ENCODE measurements at places on chromosomes 1 and 21.

- no peak for DNase-seq
These were observed 103.3 kb downstream of the DIRAS3 start for GRCh38 chr1:67947114-67947513.

- no peak for DNase-seq
These were observed 24.5 kb upstream of the RGS1 start for GRCh38 chr1:192550922-192551534.

DNA sequence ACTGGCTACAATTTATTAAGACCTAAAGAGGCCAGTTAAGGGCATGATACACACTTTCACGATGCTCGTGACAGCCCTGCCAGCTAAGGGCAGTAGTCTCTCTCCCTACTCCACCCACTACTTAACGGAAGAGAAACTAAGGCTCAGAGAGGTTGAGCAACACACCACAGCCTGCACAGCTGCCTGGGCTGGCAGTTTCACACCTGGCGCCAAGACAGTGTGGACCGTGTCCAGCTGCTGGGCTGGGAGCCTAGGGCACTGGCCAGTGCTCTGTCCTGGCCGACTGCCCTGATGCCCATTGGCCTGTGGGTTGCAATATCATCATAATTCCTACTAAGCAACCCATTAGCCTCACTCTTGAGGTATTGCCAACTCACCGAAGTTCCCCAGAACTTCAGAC, 27.6 kb downstream of the TENT5C start:
- DNase-seq, result no peak

DNA sequence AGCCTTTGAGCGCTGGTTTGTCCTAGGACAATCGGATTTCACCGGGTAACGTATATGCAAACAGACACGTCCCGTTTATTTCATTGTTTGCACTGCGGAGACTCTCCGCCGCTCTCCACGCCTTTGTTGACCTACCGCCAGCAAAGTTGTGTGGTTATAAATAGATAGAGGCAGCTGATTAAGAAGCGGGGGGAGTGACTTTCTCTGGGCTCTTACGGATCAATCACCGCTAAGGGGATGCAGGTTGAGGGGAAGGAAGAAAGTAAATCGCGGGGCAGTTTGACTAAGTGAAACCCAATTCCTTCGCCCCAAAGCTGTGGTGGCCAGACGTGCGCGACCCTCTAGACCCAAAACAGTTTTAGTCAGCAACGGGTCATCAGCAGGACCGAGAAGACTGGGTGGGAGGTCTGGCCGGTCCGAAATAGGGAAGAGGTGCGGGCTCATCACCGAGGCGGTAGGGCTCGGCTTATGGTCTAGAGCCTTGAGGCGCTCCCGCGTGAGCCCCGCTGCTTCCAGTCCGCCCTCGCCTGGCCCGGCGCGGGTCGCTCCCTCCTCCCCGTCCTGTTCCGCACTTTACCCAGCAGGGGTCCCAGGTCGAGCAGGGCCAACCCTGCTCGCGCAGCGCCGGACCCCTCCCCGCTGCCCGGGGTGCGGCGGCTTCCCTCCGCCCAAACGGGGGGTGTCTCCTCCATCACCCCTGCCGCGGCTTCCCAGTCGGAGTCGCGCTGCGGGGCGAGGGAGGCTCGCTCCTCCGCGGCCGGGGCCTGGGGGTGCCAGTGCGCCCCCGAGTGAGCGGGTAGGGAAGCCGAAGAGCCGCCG, 120.8 kb upstream of the RRP15 start:
- DNase-seq, result no peak

DNA sequence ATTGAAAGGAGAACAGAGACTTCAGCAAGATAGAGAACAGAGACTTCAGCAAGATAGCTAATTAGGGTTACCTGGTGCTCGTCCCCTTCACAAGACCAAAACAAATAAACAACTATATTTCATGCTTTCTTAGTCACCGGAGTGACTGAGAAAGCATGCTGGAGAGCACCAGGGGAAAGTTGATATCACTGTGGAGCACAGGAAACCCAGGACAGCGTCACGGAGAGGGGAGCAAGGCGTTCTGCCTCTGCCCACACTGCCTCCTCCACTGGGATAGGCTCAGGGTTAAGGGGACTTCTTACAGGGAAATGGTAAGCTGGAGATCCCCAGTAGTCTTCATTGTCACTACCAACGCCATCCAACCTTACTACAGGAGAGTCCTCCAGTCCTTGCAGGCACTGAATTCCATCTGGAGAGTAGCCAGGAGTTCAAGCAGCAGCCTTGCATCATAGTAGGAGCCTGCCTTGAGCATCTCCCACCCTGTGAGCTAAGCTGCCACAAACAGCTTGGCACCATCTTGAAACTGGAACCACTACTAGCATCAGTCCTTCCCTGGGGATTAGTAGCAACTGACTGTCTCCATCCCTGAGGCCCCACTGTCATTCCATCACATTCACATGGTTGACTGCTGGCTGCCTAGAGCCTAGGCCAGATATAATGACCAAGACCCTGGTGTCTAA, 239.4 kb downstream of the PLPP3 start:
- no peak for DNase-seq

- no peak for DNase-seq
These were observed 379 bp downstream of the RER1 start for GRCh38 chr1:2391931-2392509.

DNA sequence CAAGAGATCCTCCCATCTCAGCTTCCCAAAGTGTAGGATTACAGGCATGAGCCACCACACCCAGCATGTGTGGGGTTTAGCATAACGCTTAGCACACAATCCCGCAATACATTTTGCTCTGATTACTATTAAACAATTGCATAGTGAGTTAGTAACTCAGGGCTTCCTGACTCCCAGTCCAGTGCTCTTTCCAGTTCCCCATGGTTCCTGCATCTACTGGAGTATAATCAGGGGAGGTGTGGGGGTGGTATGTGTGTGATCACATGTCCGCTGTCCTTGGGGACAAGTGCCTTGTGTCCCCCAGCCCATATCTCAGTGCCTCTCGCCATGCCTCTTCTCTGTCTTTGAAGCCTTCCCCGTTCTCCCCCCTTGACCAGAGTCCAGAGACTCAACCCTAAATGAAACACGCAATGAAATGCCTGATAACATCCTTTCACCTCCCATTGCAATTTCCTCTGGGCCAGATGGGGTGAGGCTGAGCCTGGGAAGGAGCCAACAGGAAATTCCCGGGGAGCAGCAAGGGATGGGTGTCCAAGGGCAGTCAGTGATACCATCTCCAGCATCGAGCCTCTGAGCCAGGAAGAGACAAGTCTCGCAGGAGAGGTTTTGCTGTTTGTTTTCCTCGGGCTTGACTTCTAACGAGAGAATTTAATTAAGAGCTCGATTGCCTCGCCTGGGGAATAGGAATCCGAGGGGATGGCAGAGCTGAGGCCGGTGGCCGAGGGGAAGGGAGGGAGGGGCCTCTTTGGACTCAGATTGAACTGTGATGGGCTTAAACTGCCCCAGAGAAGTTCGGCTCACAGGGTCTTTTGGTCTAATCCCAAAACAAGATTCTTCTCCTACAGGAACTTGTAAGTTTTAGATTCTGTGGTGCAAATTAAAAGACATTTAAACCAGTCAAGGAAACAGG, 7.7 kb upstream of the HTR1D start:
- DNase-seq, result no peak

DNA sequence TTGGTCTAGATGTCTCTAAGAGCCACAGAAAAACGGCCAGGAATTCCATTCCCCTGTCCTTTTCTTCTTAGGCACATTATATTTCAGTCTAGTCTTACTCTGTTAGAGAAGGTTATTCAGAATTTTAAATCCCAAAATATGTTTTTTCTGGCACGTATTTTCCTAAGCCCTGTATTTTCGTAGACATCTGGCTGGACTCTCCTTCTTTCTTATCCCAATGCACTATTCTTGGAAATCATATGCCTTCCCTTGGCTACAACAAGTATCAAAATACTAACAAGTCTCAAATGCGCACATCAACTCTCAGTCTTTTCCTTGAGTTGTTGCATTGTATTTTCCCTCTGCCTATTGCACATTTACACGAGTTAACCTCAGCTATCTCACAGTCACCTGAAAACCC, 96.2 kb downstream of the DPYD start:
- no peak for DNase-seq

DNA sequence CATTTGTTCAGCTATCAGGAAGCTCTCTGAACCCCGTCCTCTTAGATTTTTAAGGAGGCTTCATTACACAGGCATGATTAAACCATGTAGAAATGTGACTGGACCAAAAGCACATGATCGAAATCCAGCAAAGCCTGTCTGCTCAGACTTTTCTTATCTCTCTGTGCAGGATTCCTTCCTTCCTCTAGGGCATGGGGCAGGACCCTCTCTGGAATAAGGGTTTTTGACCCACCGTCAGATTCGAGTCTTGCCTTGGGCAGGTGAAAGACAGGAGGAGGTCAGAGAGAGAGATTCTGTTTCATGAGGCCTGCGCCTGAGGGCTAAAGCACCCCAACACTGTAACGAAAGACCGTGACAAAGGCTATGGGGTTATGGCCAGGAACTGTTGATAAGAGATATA, 136.8 kb downstream of the RHOU start:
- no peak for DNase-seq

- no peak for DNase-seq
These were observed 80.6 kb upstream of the IPO9 start for GRCh38 chr1:201748335-201748734.

GRCh38 chr1:66253330-66253921, 280.5 kb upstream of the SGIP1 start:
- peak; percentile 78 for DNase-seq

DNA sequence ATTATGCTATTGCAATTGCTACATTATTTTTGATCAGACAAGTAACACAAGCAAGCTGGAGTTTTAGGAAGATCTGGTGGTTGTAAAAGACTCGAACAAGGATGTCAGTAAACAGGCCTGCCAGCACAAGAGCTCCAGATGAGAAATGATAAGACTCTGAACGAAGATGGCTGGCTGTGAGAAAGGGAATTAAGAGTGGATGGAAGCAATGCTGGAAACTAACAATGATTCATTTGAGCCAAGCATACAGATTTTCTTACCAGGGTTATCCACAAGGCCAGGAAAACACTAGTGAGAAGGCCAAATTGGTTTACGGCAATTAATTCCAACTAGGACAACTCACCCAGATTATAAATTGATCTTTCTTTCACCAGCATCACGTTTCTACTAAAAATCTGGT, 54.2 kb downstream of the NRIP1 start:
- no peak for DNase-seq

DNA sequence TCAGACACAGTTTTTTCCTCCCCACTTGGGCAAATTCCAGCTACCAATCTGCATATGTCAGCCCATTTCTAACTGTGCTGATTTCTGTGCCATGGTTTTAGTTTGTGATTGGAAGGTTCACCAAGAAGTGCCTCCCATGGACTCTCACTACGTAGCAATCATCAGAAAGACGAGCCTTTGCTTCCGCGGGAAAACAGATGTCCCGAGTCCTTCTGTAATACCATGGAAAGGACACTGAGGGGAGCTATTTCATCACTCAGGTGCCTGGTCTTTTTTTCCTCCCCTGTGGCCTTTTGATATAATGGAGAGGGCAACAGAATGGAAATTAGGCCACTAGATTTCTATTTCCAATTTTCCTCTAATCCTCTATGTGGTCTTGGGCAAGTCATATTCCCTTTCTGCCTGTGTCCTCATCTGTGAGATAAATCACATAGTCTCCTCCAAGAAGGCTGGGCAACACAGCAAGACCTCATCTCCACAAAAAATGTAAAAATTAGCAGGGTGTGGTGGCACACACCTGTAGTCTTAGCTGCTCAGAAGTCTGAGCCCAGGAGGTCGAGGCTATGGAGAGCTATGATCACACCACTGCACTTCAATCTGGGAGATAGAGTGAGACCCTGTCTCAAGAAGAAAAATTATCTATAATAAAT, 24.8 kb downstream of the LEMD1 start:
- peak; percentile 67 for DNase-seq

- DNase-seq, result no peak
These were observed 719.4 kb upstream of the PTBP2 start for GRCh38 chr1:96002201-96002600.

- DNase-seq, result no peak
These were observed 86.1 kb upstream of the LMO4 start for GRCh38 chr1:87242445-87243185.

GRCh38 chr1:194865383-194865782, 1679.0 kb upstream of the B3GALT2 start:
- no peak for DNase-seq

- no peak for DNase-seq
These were observed 15.0 kb upstream of the GPR25 start for GRCh38 chr1:200857804-200858203.

- no peak for DNase-seq
These were observed 387.8 kb upstream of the ADGRL2 start for GRCh38 chr1:81412954-81413353.

DNA sequence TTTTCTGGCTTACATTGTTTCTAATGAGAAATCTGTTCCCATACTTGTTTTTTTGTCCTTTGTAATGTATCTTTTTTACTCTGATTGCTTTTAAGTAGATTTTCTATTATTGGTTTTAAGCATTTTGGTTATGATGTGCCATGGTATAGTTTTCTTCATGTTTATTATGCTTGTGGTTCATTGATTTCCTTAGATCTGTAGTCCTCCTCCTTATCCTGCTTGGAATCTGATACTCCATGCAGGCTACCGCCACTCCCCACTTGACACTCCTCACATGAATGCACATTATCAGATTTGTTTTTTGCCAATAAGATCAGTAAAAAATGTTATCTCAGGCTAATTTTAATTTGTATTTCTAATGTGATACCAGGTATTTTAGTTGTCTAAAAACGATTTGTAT, 20.8 kb downstream of the UROD start:
- no peak for DNase-seq

DNA sequence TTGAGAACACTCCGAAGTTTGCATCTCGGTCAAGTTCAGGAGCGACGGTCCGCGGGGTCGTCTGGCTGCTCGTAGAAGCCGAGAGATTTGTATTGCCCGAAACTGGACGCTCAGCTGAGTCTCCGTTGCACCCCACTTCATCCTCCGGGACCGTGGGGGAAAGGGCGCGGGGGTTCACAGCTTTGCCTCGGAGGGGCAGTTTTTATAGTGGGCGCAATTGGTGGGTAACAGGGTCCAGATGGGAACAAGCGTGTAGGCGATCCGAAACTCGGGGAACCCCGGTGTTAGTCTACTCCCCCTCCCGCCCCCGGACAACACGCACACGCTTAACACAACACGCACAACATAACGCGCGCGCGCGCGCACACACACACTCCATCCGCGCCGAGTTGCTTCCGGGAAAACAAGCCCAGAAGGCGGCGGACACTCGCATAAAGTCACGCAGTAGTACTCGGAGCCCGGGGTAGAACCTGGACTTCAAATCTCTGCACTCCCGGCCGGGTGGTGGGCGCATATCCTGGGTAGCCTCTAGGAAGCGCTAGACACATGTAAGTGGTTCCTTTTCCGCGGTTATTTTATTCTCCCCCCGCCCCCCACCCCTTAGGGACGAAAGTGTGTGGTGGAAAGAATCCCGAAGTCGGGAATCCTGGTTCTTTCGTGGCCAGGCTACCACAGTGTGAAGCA, 1.1 kb upstream of the JUN start:
- no peak for DNase-seq

GRCh38 chr1:224782281-224783000, 147.0 kb upstream of the DNAH14 start:
- no peak for DNase-seq

GRCh38 chr1:47211796-47212269, 20.2 kb downstream of the TAL1 start:
- no peak for DNase-seq

Data from NCI-H460 (cell line).